ENCODE measurements at places on chromosomes 5 and 9.
A peak's percentile ranks its signal among the peaks of the same experiment; 100 is the strongest.

DNA sequence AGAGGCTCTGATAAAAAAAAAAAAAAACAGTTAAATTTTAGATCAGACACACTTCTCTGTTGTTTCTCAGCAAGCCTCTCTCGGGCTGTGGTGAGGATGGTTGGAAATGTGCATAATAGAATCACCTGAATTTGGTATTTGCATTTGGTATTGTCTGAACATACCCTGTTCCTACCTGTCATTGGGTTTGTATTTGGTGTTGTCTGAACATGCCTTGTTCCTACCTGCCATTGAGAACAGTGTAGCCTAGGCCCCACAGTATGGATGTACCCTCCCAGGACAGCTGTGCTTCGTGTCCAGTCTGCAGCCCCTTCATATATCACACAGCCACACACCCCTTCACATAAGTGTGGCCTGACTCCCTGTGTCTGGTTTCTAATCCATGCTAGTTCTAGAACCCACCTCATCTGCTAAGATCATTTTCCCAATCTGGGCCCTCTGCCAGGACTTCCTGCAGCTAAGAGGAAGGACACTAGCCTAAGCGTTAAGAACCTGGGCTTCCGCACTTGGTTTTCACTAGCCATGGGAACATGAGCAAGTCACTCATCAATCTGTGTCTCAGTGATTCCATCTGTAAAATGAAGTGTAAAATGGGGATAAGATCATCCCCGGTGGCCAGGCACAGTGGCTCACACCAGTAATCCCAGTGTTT is 49.2 kb downstream of the ITGA2 start:
- no peak for DNase-seq

GRCh38 chr5:63820577-63820976 is 141.7 kb downstream of the HTR1A start:
- DNase-seq: no peak

DNA sequence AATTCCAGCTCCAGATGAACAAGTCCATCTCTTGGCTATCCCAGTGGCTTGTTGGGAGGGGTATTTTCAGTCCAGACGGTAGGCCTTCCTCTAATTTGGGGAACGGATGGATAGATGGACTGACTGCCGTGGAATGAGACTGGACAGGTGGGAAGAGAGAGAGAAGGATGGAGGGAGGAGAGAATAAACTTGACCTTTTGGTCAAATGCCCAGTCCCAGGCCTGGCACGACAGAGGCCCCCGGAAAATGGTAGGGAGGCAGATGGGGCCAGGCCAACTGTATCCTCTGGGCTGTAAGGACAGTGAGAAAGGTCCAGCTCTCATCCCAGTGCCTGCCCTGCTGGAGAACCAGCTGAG is 1.1 kb downstream of the BHMT start:
- no peak for DNase-seq

DNA sequence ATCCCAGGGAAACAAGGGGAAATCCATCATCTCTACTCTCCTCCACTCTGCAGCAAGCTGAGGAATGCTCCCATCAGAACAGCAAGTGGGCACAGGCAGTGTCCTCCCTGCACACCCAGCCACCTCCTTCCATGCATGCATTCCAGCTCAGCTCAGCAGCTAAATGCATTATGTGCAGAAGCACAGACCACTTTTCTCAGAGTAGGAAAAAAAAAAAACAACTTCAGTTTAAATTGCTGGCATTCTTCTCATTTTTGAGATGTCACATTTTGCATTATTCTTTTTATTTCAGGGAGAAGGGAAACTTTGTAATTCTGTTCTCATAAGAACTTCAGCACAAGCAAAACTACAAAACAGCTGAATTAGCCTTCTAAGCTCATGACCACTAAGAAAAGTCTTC is 312.2 kb downstream of the SEMA5A start:
- no peak for DNase-seq

GRCh38 chr9:20407013-20407412 is 215.3 kb downstream of the MLLT3 start:
- no peak for DNase-seq

DNA sequence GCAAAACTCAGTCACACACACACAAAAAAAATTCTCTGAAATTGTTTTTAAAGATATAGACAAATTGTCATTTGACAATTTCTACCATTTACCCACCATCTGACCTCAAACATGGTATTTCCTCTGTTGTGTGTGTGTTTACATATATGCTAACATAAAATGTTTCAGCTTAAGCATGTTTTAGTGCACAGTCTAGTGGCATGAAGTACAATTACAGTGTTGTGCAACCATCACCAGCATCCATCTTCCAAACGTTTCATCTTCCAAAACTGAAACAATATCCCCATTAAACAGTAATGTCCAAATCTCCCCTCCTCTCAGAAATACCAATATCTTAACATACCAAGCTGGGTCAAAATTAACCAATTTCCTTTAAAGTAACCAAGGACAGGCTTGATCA is 65.2 kb downstream of the MYO10 start:
- DNase-seq: no peak

DNA sequence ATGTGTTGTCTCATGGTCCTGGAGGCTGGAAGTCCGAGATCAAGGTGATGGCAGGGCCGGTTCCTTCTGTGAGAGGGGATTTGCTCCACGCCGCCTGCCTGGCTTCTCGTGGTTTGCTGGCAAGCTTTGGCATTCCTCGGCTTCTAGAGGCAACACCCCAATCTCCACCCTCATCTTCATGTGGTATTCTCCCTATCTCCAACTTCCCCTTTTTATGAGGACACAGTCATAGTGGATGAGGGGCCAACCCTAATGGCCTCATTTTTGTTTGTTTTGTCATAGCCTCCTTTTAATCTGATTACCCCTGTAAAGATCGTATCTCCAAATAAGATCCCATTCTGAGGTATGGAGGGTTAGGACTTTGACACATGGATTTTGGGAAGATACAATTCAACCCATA is 41.7 kb upstream of the CLK4 start:
- DNase-seq: no peak

DNA sequence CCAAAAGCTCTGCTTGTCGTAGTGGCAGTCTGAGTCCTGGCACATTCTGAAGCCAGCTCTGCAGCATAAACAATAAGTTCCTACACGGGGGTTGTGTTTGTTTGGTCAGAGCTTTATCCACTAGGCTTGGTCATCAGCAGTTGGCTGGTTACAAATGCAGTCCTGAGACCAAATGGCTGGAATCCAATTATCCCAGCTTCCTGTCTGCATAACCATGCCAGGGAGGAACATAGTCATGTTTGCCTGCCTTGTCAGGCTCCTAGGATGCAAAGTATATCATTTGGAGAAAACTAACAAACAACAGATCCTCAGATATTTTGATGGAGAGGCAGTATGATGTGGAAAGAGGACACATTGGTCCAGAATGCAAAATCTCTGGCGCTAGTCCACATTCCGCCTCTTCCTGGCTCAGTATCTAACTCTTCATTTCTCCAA is 85.8 kb downstream of the FBXO38 start:
- DNase-seq: no peak

DNA sequence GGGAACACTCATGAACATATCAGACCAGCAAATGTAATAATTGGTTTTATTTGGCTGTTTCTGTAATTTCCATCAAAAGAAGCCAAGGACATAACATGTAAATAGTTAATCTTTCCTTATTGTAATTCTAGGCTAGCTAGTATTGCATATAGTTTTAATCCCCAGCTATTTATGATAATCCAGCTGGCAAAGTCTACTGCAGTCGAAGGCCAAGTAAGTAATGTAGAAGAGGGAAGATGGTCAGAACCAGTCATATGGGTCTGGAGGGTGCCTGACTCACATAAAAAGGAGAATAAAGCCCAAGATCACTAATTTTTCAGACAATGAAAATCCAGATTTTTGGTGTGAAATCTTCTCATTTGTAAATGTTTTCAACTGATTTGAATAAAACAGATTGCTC is 106.3 kb downstream of the CCDC192 start:
- no peak for DNase-seq

DNA sequence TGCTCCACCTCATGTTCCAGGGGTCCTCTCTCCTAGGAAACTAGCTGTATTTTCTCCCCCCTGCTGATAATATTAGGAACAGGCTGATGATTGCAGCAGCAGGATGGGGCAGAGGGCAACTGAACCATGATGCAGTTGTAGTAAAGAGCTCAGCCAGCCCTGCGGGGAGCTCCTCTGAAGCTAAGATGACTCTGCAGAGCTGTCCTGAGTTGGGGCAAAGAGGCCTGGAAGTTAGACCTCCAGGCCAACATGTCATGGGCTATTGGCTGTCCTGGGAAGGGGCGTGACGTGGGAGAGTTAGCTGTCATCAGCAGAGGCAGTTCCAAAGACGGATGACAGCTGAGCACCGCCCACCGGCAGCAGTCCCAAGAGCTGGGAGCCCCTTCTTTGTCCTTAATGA is 6.6 kb upstream of the FBP1 start:
- no peak for DNase-seq

GRCh38 chr9:38200431-38200830 is 131.4 kb upstream of the SHB start:
- DNase-seq: no peak

DNA sequence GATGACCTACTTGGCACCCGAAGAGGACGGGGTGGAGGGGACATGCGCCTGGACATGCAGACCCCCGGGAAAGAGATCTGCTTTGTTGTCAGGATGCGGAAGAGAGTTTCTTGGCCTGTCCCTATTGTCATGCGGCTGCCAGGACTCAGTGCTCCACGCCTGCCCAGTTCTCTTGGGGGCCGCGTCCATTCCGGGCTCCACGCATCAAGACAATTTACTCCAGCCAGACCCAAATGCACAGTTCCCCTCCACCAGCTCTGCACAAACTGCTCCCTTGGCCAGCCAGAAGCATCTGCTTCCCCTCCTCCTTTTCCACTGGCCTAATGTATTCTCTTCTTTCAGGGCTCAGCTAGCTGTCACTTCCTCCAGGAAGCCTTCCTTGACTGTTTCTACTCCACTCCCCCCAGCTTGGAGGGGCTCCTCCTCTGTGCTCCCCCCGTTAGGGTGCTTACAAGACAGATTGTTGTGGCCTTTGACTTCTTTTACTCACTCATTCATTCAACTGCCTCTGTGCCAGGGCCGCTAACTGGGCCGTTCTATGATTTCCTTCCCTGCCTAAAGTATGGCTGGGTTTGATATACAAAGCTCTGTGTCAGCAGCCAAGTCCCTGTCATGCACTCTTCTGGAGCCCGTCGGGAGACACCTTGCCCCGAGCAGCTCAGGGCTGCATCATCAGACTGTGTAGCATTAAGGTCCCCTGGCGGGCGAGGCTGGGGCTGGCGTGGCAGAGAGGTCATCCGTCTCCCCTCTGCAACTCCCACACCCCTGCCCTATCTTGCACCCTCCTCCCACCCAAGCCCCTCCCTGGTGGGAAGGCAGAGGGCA is 6.6 kb downstream of the FIBCD1 start:
- DNase-seq: no peak

DNA sequence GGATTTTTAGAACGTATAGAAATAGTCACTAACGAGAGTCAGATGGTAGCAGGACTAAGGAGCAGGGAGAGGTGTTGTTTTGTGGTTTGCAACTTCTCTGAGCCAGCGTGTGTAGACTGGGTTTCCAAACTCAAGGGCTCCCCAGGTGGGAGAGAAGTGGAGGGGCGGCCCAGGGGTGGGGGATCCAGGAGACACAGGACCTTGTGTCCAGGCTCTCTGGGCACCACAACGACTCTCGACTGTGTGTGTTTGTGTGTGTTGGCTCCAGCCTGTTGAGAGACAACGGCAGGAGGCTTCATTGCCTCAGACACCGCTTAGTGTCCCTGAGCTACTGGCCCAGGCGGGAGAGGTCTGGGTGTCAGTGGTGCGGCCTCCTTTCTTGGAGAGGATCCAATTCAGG is 934 bp upstream of the FCN1 start:
- DNase-seq: no peak

GRCh38 chr5:180563994-180564393 is 27.3 kb downstream of the SCGB3A1 start:
- DNase-seq: peak; percentile 4

- no peak for DNase-seq
Measured at GRCh38 chr5:66742083-66742895, 146.1 kb downstream of the MAST4 start.

GRCh38 chr5:136080483-136081216 is 51.9 kb downstream of the TGFBI start:
- peak; percentile 75 for DNase-seq

DNA sequence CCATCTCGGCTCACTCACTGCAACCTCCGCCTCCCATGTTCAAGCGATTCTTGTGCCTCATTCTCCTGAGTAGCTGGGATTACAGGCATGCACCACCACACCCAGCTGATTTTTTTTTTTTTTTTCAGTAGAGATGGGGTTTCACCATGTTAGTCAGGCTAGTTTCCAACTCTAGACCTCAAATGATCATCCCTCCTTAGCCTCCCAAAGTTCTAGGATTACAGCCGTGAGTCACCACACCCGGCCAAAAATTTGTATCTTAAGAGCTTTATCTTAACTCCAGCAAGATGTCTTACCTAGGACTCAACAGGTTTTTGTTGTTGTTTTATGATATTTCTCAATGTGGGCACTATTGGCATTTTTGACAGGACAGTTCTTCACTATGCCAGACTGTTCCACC is 27.9 kb downstream of the LYRM7 start:
- DNase-seq: no peak

DNA sequence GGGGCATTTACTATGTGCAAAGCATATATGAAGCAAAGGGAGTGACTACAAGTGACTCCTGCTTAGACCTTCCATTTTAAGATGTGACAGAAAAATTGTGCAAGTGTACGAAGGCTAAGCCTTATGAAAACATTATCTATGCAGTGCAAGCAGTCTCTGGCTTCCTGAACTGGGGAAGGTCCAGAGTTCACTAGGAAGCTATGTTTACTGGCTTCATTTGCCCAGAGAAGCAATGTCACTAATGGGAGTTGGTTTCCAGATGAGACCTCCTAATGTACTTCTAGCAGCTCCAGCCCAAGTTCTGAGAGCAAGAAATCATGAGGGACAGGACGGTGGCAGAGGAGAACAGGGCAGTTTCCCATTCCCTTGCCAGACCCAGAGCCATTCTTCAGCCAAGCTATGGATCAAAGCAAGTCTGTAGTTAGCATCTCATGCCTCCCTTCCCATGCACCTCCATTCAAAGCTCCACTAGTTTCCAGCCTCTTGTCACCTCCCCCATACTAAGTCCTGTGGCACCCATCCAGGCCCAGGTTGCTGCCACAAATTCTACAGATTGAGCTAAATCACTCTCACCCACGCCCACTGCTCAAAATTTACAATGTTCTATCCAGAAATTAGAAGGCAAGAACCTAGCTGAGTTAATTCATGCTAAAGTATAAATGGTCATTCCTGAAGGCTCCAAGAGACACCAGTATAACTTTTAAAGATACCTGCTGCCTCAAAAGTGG is 21.8 kb downstream of the MCTP1 start:
- no peak for DNase-seq

DNA sequence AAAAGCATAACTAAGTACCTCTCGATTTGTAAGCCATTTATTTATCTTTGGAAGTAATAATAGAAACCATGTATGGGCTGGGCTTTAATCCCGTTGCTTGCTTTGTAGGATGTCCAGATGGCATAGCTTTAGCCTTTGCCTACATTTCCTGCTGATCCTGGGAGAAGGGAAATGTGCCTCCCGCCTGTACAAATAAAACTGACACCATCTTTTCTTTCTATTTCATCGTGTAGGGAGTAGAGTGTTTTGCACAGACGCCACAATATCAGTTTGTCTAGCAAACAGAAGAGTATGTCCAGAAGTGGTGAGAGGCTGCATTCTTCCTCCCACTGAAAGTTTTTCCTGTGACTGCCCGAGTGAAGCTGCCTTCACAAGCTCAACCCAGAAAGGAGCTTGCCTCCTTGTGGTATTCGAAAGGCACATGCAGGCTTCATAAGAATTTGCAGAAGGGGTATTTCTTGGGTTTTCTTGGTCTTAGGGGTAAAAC is 24.7 kb upstream of the TJP2 start:
- DNase-seq: no peak

- no peak for DNase-seq
Measured at GRCh38 chr9:129064499-129064908, 16.4 kb upstream of the DOLPP1 start.

GRCh38 chr5:150409638-150410523 is 2.8 kb downstream of the CD74 start:
- DNase-seq: no peak
